ENCODE measurements at places on chromosomes 1 and 21.
A peak's percentile ranks its signal among the peaks of the same experiment; 100 is the strongest.

- no peak for DNase-seq
Measured at GRCh38 chr1:238088560-238089290, 198.0 kb upstream of the ZP4 start.

GRCh38 chr1:230632273-230632873 is 9.9 kb upstream of the COG2 start:
- peak; percentile 20 for DNase-seq

DNA sequence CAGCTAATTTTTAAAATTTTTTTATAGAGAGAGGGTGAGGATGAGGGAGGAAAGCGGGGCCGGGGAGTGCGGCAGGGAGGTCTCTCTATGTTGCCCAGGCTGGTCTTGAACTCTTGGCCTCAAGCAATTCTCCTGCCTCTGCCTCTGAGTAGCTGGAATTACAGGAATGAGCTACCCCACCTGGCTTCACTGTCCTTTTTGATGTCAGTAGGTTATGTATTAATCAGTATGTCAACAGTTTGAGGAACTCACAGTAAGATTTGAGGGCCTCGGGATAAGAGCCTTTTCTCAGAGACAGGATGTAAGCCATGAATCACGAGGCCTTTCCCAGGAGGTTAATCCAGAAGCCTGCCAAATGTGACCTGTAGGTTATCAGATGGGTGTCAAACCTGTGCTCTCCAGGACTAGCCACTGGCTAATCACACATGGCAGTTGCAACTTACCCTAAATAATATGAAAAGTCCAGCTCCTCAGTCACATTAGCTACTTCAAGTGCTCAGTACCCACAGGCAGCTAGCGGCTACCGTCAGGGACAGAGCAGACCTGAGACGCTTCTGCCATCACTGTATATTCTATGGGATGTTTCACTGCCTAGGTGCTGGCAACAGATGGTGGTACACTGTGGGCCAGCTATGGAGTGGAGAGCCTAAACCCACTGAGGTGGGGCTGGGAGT is 33.1 kb downstream of the TRIM67 start:
- peak; percentile 20 for DNase-seq

GRCh38 chr1:29057700-29058099 is 66.0 kb downstream of the TMEM200B start:
- no peak for DNase-seq

DNA sequence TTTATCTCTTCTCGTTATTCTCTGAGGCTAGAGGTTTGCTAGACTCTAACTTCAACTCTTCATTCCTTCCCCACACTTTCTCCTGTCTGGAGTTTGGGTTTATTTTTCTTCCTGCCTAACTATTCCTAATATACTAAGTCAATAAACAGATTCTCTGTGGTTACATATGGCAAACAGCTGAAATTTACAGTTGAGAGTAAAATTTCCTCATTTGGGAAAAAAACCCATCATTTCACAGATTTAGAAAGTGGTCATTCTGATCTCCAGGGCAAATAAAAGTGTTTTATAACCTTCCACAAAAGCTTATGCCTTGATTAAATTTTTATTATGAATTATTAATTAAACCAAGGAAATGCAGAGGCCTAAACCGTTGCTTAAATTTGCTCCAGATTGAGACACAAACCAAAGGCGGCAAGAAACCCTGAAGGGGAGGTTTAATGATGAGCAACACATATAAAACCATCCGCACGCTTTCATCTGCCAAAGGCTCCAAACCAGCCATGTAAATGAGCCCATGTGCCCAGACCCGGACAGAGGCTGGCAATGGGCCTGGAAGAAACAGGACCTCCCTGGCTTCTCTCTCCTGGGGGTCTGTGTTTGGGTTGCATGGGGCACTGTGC is 201.7 kb upstream of the LMO4 start:
- no peak for DNase-seq
